Fibroblast of skin of left biceps (primary cell): ENCODE measurements at places on chromosomes 6 and 20.
A peak's percentile ranks its signal among the peaks of the same experiment; 100 is the strongest.

DNA sequence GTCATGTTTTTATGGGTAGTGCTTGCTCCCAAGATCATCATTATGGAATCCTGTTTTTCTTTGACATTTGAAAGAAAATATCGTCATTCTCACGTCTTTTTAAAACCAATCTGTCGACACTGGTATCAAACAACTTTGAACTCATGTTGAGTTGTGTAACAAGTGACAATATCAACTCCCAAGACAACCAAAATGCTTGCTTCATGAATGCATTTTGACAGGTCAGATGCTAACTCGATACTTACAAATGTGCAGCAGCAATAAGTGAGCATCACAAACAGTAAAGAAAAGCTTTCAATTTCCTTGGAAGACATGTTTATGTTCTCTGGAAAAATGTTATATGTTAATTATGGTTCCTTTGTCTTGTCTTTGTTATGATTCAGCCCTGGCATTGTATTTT, 125.9 kb downstream of the EPHA7 start:
- no peak for DNase-seq

GRCh38 chr6:41040101-41040939, 1.3 kb upstream of the UNC5CL start:
- no peak for DNase-seq

- DNase-seq, result no peak
Measured at GRCh38 chr20:3071610-3072529, at the start of gene OXT. Gene OXT, plus strand, starts transcription at chr20:3071620. Its CDS starts 36 bp downstream, at chr20:3071656.

- no peak for DNase-seq
Measured at GRCh38 chr6:152634773-152635172, 2.4 kb downstream of the SYNE1 start.

- no peak for DNase-seq
Measured at GRCh38 chr6:123533862-123534648, 102.7 kb downstream of the TRDN start.

- no peak for DNase-seq
Measured at GRCh38 chr6:718345-718744, 25.4 kb upstream of the EXOC2 start.

- no peak for DNase-seq
Measured at GRCh38 chr6:125714441-125715090, 34.9 kb upstream of the HEY2 start.

DNA sequence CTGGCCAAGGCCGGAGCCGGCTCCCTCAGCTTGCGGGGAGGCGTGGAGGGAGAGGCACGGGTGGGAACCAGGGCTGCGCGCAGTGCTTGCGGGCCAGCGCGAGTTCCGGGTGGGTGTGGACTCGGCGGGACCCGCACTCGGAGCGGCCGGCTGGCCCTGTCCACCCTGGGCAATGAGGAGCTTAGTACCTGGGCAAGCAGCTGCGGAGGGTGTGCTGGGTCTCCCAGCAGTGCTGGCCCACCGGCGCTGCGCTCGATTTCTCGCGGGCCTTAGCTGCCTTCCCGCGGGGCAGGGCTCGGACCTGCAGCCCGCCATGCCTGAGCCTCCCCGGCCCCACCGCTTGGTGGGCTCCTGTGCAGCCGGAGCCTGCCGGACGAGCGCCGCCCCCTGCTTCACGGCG, 91.4 kb upstream of the MAN1A1 start:
- DNase-seq, result no peak

DNA sequence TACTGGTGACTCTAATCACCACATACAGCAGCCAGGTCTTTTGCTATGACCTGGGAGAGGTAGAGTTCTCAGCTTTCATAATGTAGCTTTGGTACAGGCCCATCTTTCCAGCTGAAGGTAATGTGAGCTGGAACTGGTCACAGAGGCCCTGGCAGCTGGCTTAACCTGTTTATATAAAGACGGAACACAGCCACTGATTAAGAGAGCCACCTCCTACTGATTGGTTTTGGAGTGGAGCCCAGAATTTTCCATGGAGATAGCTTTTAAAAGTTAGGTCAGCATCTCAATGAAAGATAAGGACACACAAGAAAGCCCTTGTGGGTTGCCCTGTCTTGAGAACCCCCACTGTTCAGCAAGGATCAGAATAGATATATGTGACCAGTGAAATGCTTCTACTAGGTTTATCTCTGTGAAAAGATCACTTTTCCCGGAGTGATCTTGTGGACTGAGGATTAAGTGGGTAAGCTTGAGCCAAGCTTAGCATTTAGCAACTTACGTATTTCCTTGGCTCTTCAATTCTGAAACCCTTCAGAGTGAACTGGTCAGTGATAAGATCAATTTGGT, 213.7 kb upstream of the CITED2 start:
- DNase-seq, result no peak

- DNase-seq, result no peak
Measured at GRCh38 chr6:154308986-154309385, 47.6 kb downstream of the IPCEF1 start.

- DNase-seq, result peak; percentile 75
Measured at GRCh38 chr20:53656293-53657202, 62.9 kb upstream of the ZNF217 start.

GRCh38 chr6:160101277-160102205, 20.1 kb upstream of the SLC22A1 start:
- DNase-seq, result no peak

DNA sequence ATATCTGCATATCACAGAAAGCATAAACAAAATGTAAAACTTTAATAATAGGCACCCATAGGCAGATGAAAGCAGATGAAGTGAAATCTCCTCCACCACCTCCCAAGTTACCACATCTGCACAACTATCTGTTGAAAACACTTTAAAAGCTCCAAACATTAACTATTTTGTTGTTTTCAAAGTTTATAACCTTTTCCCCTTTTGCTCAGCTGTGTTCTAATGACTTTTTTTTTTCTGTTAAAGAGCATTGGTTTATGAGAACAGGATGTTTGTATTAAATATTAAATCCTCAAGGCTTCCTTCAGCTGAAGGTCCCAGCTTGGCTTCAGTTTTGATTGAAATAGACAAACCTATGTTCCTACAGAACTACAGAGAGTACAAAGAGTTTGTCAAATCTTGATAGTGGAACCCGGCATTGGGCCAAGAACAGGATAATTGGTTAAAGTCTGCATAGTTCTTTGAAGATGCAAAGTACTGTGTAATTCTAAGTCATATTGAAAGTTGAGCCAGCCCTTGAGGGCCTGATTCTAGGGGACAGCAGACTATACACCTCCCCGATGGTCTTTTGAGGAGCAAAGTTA, 255.1 kb upstream of the JAG1 start:
- DNase-seq, result no peak

GRCh38 chr6:30887901-30888815, 3.8 kb downstream of the DDR1 start:
- DNase-seq, result no peak

- no peak for DNase-seq
Measured at GRCh38 chr6:30361661-30362060, 16.7 kb downstream of the RPP21 start.

DNA sequence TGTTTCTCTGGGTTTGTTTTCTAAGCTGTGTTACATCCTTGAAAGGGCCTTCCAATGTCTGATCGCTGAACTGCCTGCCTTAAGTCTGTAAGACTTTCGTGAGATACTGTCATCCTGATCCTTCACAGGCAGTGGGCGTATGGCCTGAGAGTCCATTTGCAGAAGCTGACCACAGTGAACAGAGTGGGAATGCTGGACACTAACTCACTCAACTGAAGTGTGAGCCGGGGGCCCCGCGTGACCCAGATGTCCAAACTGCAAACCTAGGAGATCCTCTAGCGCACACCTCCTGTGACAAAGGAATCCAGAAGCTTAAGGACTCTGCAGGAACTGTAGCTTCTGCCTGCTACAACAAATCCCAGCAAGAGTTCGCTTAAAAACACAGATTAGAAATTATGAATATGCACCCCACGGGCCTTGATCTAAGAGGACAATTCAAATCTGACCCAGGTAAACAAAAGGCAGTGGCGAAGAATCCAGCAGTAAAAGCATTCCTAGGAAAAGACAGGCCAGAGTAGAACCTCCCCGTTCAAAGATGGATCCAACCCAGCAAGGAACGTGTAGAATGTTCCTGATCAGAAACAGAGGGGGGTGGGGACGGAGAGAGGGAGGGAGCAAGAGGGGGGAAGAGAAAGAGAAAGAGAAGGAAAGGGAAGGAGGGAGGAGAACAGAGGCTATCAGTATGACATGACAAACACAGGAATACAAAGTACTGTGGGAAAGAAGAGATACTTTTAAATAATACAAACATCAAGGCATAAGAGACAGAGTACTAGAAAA, 135.0 kb upstream of the AFDN start:
- DNase-seq, result no peak

DNA sequence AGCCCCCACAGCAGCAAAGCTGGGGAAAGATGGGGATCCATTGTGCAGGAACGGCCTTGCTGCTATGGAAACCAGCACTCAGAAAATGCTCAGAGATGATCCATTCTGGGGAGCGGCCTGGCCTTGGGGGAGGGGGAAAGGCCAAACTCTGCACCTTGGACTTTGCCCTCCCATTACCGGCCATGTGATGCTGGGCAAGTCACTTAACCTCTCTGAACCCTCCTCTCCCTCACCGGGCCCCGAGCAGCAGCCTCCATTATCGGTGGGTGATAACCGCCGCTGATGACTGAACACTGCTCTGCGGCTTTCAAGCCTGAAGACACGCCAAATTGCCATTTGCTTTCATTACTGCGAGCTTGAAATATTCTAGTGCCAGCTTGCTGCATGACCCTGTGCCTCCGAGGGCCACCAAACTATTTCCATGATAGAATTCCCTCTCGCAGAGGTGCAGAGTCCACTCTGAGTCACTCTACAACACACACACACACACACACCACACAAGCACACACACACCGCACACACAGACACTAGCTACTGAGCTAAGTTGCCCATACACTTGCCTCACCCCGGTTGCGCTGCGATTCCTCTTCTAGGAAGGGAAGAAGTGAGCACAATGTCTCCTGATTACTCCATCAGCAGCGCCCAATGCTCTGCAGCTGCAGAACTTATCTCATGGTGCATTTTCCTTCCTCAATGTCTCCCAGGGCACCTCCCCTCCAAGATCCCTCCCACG, 20.6 kb upstream of the SIRPA start:
- no peak for DNase-seq

- DNase-seq, result no peak
Measured at GRCh38 chr6:107642095-107642860, 152.4 kb downstream of the SOBP start.

- DNase-seq, result no peak
Measured at GRCh38 chr6:33018904-33019303, 9.5 kb upstream of the HLA-DOA start.

DNA sequence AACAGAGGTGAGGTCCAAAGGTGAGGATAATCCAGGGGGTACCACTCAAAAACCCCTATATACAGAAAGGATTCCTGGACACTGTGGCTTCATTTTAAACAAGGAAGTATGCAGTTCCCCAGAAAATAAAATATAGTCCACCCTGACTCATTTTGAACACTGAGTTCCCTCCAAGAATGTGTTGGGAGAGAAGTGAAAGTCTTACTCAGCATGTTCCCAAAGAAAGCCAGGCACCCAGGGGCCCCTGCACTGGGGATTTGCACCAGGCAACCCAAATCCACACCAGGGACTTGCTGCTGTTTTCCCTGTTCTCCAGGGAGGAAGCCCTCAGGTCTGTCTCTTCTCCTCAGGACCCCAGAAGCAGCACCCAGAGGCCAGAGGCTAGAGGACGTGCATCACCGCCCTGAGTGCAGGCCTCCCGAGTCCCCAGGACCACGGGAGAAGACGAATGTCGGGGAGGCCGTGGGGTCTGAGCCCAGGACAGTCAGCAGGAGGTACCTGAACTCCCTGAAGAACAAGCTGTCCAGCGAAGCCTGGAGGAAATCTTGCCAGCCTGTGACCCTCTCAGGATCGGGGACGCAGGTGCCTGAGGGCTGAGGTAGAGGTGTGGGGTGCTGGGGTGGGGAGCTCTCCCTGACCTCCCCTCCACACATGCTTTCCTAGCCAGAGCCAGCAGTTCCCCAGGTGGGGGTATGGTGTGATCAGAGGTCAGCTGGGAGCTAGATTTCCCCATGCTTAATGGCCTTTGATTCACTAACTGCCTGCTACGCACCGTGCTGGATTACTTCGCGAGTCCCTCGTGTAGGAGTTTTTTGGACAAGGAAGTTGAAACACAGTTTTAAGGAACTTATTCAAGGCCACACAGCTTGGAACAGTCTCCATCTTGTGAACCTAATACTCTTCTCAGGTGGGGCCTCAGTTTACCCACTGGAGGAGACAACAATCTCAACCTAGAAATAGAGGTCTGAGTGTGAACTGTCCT, 3.3 kb downstream of the FGD2 start:
- DNase-seq, result no peak

- DNase-seq, result no peak
Measured at GRCh38 chr20:23114018-23114417, 27.9 kb upstream of the CD93 start.

DNA sequence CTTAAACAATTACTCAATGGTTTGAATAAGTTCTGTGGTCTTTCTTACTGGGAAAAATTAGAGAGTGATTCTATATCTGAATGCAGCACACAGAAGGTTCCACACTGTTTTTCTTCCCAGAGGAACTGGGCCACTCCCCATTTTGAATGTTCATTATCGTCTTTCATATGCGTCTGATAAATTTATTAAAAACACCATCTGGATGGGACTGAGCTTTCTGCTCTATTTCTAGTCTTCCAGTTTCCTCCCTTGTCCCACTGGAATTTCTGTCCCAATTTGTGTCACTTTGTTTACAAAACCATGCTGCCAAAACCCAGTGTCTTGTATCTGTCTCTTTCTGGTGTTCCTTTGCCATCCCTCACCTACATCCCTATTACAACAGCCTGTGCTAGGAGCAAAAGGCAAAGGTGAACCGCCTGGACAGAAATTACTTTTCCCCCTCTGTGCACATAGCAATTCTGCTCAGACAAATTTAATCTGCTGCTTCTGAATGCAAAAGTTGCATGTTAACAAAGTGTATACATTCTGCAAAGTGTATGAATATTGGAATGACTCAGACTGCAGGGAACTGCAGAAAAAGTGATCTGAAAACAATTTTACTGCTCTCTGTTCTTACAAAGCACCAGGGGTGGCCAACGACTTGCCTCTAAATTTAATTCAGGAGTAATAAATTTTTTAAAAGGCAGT, 333.6 kb downstream of the BTBD9 start:
- DNase-seq, result no peak

DNA sequence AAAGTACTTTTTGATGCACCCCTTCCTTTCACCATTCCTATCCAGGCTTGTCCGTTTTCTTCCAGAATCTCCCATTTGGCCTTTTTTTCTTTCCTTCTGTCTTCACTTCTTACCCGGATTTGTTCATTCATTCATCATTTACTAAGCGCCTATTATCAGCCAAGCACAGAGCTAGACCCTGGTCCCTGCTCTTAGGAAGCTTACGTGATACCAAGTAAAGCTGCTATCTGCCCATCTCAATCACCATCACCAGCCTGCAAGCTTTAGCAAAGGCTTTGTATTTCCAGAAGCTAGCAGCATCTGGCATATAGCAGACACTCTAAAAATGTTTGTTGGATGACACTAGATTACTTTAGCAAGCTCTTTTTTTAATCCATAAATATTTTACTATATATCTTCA, 4.8 kb downstream of the NDRG3 start:
- DNase-seq, result no peak
